Astrocyte of the cerebellum (primary cell): ENCODE measurements at places on chromosomes 5 and 9.

GRCh38 chr5:36685631-36686288 lies 79.4 kb downstream of the SLC1A3 start:
- DNase-seq = no peak

- no peak for DNase-seq
Observed at GRCh38 chr9:78609450-78609849, 312.5 kb downstream of the PSAT1 start.

DNA sequence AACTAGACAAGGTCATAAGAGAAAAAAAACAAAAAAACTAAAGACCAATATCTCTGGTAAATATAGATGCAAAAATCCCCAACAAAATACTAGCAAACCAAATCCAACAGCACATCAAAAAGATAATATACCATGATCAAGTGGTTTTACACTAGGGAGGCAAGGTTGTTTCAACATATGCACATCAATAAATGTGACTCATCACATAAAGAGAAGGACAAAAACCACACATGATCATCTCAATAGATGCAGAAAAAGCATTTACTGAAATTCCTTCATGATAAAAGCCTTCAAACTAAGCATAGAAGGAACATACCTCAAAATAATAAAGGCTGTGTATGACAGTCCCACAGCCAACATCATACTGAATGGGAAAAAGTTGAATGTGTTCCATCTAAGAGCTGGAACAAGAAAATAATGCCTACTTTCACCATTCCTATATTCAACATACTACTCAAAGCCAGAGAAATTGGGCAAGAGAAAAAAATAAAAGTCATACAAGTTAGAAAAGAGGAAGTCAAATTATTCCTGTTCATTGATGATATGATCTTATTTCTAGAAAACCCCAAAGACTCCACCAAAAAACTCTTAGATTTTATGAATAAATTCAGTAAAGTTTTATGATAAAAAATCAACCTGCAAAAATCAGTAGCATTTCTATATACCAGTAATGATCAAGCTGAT lies 72.2 kb upstream of the FAM169A start:
- DNase-seq = no peak

GRCh38 chr9:85528607-85529006 lies 213.1 kb downstream of the AGTPBP1 start:
- no peak for DNase-seq

DNA sequence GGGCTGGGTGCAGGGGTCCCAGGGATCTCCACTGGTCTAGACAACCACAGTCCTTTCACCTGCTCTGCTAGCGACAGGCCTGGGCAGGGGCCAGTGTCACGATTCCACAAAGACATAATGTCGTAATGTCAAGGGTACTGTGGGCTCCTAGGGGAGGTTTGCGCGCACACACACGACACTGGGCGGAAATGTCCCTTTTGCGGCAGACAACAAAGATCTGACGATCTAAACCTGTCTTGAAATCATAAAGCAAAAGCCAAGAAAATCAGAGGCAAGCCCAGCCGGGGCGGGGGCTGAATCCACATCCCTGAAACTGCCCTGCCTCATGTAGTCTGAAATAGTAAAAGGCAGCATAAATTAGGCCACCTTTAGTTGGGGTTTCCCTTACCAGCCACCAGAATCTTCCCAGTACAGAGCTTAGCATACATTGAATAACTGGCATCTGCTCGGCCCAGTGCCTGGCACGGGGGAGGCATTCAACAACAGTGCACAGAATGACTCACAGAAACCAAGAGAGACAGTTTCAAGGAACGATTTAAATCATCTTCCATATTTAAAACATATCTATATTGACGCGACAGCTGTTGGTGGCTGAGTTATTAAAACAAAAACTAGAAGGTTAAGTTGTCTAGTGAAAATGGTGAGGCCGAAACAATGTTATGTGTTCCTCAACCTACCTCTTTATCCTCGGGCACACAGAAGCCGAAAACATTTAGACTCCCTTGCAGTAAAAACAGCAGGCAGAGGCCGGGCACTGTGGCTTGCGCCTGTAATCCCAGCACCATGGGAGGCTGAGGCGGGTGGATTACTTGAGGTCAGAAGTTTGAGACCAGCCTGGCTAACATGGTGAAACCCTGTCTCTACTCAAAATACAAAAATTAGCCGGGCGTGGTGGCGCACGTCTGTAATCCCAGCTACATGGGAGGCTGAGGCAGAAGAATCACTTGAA lies 151.0 kb downstream of the MYO10 start:
- DNase-seq = no peak

DNA sequence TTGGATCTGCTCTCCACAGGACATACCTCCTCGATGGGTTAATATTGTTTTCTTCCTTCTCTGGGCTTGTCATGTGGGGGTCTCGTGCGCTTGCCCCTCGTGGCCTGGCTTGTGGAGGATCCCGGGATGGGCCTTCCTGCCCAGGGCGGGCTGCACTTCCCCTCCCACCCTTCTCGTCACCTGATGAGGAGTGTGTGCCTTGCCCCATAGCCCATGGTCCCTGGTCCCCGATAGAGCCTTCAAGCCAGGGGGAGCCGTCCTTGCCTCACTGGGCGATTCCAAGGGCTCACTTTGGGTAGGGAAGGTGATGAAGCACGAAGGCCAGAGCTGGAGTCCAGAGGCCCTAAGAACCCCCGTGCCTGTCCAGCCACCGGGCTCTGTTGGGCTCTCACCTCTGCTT lies 28.7 kb downstream of the DYNC2I2 start:
- DNase-seq = no peak

DNA sequence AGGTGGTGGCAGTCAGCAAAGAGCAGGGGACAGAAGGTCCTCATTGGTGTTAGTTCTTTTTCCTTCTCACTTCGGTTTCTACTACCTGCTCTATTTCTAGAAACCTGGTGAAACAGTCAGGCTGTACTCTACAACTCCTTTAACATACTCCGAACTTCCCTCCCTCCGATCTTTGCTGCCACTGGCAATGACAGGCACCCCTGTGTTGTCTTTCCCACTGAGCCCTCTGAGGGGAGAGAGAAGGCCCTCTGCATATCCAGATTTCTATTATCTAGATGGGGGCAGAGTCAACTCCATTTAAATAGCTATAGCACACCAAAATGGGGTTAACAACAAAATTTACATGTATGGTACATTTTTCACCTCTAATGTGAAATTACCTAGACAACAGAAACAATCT lies 123.7 kb downstream of the CDK5RAP2 start:
- DNase-seq = no peak

DNA sequence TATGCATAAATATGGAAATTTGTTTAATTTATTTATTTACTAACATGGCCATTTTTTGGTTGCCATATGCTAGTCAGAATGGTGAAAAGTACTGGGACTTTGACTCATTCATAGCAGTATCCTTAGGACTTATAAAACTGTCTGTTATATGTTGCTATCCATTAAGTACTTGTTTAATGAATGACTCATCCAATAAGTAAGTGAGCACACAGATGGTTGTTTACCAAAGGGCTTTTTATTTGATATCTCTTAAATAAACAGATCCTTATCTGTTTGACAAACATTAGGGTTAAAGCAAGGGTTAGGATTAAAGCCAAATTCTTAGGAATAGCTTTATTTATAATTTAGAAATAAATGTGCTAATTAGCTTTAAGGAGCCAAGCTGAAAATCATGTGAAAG lies 183.4 kb downstream of the FBXO4 start:
- DNase-seq = no peak

- no peak for DNase-seq
Observed at GRCh38 chr9:100761276-100761802, 183.5 kb downstream of the CAVIN4 start.

- DNase-seq = no peak
Observed at GRCh38 chr5:172659570-172659908, 18.5 kb downstream of the NEURL1B start.

GRCh38 chr5:149205625-149206523 lies 64.6 kb downstream of the ABLIM3 start:
- DNase-seq = peak; percentile 58

DNA sequence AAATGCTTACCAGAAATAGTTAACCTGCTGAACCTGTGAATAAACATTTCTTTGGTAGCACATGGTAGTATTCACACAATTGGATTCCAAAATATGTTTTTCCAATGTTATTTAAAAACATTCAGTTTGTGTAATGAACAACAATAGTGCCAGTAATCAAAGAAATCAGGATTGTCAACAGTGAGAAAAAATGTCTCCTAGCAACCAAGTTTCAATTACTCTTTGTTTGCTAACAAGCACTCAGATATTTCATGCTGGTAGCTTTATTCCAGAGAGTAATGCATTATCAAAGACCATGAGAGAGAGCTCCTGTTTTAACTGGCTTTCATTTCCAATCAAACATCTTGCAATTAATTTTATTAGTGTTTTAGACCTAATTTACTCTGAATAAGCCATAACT lies 768.1 kb upstream of the GRAMD2B start:
- no peak for DNase-seq

DNA sequence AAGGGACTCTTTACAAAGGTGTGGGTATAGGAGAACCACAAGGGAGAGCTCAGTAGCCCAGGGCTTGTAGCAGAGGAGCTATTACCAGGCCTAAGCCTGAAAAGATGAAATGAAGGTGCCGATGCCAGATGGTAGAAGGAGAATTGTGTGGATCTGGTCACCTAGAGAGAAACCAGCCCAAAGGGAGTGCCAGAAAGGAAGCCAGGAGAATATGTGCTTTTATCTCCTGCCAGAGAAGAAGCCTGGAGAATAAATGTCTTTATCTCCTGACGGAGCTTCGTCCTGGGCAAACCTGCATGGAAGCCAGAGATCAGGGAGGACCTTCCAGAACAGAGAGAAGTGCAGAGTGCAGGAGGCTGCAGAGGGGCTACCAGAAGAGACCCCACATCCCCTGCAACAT lies 142.6 kb downstream of the MED10 start:
- no peak for DNase-seq

DNA sequence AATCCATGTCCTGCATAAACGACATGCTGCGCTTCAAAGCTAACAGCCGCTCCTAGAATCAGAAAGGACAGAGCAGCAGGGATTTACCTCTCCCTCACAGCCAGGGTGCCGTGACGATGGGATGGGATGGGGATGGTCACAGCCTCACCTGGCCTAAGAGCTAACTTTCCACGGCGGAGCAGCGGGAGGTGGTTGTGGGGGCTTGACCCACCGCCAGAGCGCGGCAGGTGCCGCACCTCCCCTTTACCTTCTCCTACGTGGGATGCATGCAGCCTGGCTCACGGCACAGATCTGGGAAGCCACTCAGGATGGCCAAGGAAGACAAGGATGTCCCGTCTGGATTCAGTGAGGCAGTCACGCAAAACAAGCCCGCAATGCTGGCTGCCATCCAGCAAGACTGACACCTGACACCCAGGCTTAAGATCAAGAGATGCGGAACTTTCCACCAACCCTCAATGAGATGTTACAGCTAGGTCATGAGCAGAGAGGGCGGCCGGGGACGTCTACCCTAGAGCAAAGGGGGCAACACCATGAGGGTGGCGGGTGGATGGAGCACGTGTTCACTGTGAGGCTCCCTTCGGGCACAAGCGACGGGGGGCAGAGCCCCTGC lies 5.8 kb downstream of the BRD9 start:
- DNase-seq = no peak

- DNase-seq = no peak
Observed at GRCh38 chr9:9004810-9005209, 1205.2 kb upstream of the DMAC1 start.

- peak; percentile 90 for DNase-seq
Observed at GRCh38 chr9:93119953-93120845, 13.9 kb downstream of the NINJ1 start.

DNA sequence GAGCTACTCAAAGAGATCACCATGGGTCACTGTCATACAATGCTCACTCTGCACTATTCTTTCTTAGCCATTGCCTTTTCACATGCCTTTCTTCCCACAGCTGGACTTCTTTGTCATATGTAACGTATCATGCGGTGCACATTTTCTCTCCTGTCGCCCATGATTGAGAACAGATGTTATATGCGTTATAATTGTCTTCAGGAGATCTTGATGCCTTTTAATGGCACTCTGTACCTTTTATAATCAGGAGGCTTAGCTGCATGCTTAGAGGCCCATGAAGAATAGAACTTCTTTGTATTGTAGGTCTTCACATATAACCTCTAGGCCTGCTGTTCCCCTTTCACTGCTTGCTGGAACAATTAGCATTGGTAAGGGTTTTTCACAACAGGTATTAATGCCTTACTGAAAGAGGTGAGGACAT lies 436.1 kb downstream of the CDH10 start:
- DNase-seq = no peak

- no peak for DNase-seq
Observed at GRCh38 chr9:116685166-116685565, 1.9 kb upstream of the TRIM32 start.

DNA sequence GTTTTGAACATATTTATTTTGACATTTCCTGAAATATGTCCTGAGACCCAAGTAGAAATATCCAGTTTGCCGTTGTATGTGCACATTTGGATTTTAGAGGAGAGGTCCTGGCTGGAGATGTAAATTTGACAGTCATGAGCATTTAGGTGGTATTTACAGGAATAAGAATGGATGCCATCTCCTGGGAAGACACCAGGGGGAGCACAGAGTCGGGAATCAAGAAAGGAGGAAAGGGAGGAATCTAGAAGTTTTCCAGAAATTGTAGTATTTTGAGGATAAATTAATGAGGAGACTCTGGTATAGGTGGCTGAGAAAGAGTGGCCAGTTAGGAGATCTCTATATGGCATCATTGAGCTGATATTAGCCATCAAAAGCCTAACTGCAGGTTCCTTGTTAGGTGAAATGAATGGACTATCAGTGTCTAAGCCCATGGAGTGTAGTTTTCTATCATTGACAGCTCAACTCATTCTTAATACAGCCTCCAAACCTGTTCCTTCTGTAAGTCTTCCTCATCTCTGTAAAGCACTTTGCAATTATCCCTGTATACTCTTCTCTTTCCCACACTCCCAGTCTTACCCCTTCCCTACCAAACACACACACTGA lies 7.2 kb downstream of the GAPT start:
- DNase-seq = peak; percentile 18

DNA sequence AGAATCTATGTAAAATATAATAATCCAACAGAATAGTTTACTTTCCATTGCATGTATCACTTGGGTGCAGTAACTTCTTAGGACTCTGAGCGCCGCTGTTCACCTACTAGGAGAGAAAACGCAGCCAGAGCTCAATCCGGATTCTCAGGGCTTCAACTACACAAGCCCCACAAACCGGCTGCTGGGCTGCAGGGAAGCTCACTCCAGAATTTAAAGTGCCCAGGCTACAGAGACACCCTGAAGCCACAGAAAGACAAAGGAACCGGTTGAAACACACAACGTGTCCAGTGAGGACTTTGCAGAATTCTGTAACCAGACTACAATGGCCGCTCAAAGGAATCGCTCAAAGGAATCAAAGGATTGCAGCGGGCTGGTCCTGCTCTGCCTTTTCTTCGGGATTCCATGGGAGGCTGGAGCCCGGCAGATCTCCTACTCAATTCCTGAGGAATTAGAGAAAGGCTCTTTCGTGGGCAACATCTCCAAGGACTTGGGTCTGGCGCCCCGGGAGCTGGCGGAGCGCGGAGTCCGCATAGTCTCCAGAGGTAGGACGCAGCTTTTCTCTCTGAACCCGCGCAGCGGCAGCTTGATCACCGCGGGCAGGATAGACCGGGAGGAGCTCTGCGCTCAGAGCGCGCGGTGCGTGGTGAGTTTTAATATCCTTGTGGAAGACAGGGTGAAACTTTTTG lies at the start of gene PCDHGA10:
TSS of gene PCDHGA10 (plus strand) at position 134 of the 686 bp plus-strand sequence. CDS start at position 323, 189 bp downstream.
- peak; percentile 53 for DNase-seq
